Caco-2 (cell line): ENCODE measurements at places on chromosomes 2 and 18.

- no peak for DNase-seq
These were observed 1708.9 kb upstream of the CELF4 start for GRCh38 chr18:39274535-39274934.

- DNase-seq: no peak
These were observed 47.0 kb downstream of the RAB12 start for GRCh38 chr18:8656232-8656631.

GRCh38 chr2:67641312-67642045 is 244.3 kb downstream of the ETAA1 start:
- DNase-seq: no peak

- DNase-seq: no peak
These were observed 154.7 kb downstream of the MAP2 start for GRCh38 chr2:209578394-209579001.

GRCh38 chr18:70506511-70506910 is 217.7 kb downstream of the SOCS6 start:
- DNase-seq: no peak

DNA sequence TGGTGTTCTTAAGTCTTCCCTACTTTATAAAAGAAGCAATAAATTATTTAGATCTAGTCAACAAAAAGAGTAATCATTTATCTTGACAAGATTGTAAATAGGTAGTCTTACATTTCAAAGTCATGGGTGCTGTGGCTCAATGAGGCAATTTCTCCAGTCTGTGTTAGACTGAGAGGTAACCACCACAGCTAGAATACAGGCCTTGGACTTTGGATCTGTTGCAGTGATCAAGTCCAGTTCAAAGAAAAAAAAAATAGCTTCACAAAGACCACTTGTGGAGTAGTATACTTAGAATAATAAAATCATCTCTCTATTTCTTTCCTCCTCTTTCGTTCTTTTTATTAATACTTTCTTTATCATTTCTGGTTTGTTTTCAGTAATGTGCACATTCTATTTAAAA is 93.1 kb upstream of the FSIP2 start:
- DNase-seq: no peak

DNA sequence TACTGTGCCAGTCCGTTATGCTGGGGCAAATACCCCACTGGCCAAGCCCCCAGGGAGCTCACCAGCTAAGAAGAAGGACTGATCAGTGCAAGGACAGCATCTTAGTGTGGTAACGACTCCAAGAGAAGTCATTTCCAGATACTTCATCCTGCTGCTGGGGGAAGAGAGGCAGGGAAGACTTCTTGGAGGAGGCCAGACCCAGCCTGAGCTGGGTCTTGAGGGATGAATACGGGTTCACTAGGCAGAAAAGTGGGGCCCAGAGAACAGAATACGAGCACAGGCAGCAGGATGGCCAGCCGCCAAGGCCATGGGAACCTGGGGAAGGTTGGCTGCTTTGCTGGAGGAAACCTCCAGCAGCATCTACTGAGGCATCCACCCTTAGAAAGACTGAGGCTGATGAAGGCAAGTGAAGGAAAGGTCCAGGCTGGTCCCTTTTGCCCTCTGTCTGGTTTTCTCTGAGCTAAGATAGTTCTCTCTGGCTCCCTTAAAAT is 84.1 kb downstream of the GLI2 start:
- DNase-seq: no peak

DNA sequence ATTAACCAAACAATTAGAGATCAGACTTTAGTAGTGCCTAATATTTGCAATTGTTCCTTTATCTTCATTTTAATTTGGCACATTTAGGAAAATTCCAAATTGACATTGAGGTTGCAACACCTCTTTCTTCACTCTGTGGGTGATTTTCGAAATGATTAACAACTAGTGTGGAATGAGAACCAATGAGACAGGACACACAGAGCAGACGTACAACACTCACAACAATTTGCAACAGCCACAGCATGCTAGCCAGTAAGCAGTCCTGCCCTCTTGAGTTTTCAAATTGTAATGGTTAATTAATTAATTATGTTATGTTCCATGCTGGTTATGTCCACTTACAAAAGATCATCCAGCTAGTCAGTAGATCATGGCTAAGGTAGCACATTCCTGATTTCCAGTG is 339.3 kb downstream of the LRP1B start:
- no peak for DNase-seq

- no peak for DNase-seq
These were observed 1.9 kb downstream of the TANC1 start for GRCh38 chr2:158970241-158970751.

- no peak for DNase-seq
These were observed 96.0 kb upstream of the FHL2 start for GRCh38 chr2:105494683-105495425.

- DNase-seq: no peak
These were observed 371.9 kb upstream of the KCNH7 start for GRCh38 chr2:163210430-163210918.

DNA sequence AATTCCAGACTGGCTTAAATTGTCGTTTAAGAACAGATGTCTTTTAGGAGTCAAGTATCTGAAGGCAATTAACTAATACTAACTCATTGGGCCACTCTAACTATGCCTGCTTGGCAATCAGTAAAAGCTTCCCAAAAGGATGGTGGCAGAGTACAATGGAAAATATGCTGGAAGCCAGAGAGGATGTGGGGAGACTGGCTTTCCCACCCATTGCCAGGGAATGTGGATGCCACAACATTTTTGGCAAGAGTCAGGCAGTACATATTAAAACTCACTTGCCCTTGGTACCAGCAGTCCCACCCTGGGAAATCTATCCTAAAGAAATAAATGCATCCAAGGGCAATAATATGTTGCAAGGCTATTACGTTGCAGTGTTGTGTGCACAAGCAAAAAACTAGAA is 74.0 kb upstream of the FZD7 start:
- no peak for DNase-seq
